ENCODE measurements at places on chromosomes 2 and 18.

GRCh38 chr2:168992026-168992425 is 39.1 kb downstream of the ABCB11 start:
- no peak for DNase-seq

- peak; percentile 92 for DNase-seq
These were observed 200.4 kb downstream of the INO80D start for GRCh38 chr2:205885492-205886099.

GRCh38 chr2:240210198-240210965 is 69.9 kb upstream of the OTOS start:
- DNase-seq, result no peak

DNA sequence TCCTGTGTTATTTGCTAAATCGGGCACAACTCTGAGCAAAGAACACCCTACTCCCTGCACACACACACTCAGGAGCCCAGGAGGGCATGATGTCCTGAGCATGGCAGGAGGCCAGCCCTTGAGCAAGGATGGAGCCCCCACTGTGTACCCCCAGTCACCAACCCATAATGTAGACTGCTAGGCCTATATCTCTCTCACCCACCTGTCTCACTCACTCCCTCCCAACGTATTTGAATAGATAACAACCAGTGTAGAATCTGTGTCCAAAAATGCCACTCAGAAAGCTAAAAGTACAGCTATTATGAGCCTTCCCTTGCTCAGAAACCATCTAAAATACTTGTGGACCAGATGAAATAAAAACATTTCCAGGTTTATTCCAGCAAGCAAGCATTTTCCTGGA is 29.3 kb downstream of the MERTK start:
- no peak for DNase-seq

GRCh38 chr2:35408320-35408719 is 947.3 kb upstream of the CRIM1 start:
- no peak for DNase-seq

GRCh38 chr2:13681936-13682335 is 950.6 kb upstream of the LRATD1 start:
- no peak for DNase-seq

- no peak for DNase-seq
These were observed 90.5 kb upstream of the MEX3C start for GRCh38 chr18:51287818-51288508.

GRCh38 chr2:219733746-219734145 is 106.3 kb downstream of the SLC4A3 start:
- DNase-seq, result no peak

DNA sequence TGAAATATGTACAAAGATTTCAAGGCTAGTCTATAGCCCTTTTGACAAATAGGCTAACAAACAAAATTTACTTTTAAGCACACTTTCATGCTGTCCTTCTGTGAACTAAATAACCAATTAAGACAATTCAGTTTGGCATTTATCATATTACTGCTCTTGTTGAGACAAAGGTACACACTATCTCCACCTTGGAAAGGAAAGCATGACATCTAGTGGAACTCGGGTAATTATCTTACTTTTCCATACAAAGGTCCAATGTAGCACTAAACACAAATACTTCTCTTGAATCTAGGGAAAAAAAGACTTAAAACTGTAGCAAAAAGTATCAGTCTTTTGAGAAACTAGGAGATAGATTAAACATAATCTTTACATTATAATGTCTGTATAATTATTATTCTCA is 125.0 kb upstream of the CD226 start:
- DNase-seq, result peak; percentile 20

DNA sequence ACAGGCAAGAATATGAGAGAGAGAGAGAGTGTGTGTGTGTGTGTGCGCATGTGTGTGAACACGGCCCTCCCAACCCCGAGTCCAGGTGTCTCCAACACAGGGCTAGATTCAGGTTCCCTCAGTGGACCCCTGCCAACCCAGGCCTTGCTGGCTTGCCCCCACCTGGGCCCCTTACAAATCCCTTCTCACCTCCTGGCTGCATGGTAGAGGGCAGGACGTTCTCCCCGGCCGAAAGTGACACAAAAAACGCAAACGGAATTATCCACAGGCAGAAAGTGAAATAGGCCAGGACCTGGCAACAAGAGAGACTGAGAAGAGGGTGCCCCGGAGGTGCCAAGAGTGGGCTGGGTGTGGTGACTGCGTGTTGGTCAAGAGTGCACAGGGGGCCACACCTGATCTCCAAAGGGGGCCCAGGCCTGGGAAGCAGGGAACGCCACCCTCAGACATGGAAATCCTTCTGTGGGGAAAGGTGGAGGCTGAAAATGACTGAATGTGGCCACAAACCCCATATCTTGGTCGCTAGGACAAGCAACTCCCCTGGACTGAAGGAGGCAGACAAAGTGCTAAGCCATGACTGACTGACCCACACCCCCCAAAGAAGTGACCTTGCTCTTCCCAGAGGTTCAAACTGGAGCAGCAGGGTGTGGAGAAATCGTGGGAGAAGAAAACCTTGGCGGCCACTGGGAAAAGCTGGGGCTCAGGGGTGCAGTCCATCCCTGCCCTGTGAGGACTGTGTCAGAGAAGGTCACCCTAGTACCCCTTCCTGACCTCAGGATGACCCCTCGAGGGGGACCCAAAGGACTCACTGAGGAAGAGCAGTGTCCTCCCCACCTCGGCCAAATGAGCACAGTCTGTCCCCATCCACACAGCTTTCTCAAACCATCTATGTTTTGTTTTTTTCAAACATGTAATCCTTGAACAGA is 5.7 kb downstream of the TEX261 start:
- DNase-seq, result no peak

GRCh38 chr2:172038604-172039003 is 38.9 kb downstream of the METAP1D start:
- no peak for DNase-seq

GRCh38 chr2:85907671-85908157 is 18.9 kb upstream of the ST3GAL5 start:
- no peak for DNase-seq

DNA sequence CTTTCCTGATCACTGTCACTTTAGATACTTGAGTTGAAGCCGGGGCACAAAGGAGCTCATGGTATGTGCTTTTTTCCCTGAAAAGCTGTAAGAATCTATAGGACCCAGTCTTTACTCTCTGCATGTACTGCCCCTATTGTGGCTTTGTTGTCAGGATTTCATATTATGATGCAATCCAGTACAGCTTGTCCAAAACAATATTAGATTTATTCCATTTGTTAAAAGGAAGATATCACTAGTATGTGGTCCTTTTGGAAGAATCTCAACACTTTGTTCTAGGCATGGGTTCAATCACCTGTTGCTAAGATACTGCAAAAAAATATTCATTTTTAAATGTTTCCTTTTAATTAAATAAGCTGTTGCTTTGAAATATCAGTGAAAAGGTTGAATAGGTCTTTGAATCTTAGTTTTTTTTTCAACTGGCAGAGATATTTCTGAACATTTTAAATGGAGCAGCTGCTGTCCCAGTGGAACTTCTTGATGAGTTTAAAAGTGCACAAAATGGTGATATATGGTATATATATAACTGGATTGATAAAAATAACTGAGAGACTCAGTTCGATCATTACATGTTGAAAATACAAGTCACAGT is 256.6 kb upstream of the NT5C1B start:
- no peak for DNase-seq

- DNase-seq, result peak; percentile 33
These were observed 43.2 kb upstream of the NOSTRIN start for GRCh38 chr2:168758970-168759820.

- peak; percentile 57 for DNase-seq
These were observed 11.3 kb upstream of the KCNF1 start for GRCh38 chr2:10900216-10901109.

DNA sequence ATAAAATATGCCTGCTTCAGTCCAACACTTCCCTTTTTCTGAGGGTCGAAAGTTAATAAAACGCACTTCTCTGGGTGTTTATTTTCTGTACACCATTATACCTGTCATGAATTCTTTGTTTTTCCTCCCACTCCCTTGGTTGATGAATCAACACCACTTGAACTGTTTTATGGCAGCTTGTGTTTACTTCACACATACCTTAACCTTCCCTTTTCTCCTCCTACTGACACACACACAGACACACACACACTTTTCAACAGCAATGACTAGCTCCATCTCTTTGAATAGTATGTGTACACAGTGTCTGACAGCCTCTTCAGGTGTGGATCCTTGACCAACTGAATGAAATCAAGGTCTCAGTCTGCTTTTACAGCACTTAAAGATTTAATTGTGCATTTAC is 91.3 kb downstream of the SATB2 start:
- no peak for DNase-seq

GRCh38 chr2:68936427-68936826 is 16.3 kb downstream of the GKN2 start:
- no peak for DNase-seq

- no peak for DNase-seq
These were observed 828 bp downstream of the DYNC1I2 start for GRCh38 chr2:171688129-171688465.

DNA sequence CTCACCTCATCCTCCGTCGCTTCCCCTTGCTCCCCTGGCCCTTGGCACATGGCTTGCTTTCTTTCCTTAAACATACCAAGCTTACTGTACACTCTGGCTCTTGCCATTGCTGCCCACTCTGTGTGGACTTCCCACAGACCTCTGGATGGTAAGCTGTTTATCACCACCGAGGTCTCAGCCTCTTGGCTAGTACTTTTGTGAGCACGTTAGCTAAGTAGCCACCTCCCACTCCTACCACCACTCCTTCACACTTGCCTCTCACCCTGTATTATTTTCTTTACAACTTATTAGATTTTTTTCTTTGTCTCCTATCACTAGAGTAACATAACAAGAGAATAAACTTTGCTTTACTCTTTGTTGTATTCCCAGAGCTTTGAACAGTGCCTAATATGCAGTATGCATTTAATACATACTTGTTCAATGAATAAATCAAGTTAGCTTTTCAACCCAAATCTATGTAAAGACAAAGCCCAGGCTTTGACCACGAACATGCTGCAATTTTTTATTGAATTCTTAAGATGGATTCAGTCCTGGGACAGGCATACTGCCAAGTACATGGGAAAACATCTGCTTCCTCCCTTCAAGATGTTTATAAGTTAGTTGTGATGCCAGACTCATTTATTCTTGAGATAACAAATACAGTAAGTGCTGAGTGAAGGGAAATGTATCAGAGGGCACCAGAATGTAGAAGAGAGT is 25.0 kb upstream of the MSGN1 start:
- DNase-seq, result no peak

DNA sequence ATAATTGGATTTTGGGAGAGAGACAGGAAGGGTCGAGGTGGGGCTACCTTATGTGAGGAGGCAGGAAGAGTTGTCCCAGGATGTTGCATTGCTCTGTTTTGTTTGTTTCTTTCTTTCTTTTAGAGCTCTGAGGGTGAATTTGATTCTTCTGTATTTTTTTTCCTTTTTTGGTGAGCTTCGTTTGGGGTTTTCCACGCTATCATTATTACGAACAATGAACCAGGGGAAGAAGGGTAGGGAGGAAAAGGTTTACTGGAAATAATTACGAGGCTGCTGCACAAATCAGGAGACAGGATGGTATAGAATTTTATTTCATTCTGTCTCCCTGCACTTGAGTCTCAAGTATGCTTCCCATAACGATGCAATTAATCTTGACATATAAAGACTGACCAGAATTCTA is 51.4 kb upstream of the ZNF516 start:
- no peak for DNase-seq

DNA sequence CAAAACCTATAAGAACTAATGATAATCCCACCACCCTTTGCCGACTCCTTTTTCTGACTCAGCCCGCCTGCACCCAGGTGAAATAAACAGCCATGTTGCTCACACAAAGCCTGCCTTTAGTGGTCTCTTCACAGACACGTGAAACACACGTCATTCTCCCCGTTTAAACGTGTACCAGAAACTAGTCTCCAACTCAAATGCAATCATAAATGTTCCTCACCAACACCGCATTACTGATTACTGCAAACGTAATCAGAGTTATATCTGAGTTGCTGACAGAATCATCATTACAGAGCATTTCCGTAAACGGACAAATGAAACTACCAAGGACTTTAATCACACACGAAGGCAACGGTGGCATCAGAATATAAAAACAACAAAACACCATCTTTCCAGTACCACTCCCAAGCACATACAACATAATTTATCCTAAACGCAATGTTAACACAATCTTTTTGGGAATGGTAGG is 1.9 kb downstream of the CLK1 start:
- DNase-seq, result peak; percentile 89

- DNase-seq, result no peak
These were observed 43.0 kb upstream of the ACKR3 start for GRCh38 chr2:236526455-236527158.

DNA sequence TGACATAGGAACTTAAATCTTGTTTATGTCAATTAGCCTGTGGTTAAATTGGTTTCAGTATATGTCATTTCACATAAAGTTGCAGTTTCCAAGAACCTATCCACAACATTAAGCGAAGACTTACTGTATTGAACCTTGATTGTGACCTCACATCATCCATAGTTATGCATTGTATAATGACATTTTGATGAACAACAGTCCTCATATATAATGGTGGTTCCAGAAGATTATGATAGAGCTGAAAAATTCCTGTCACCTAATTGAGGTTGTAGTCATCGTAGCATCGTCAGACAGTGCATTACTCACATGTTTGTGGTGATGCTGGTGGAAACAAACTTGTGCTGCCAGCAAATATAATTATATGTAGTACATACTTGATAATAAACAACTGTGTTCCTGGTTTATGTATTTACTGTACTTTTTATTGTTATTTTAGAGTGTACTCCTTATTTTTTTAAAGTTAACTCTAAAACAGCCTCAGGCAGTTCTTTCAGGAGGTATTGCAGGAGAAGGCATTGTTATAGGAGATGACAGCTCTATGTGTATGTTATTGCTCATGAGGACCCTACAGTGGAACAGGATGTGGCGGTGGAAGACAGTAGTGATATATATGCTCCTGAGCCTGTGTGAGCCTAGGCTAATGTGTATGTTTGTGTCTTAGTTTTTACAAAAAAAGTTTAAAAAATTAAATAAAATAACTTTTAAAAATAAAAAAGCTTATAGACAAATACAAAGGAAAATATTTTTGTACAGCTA is 56.6 kb downstream of the UBE2E3 start:
- DNase-seq, result no peak

DNA sequence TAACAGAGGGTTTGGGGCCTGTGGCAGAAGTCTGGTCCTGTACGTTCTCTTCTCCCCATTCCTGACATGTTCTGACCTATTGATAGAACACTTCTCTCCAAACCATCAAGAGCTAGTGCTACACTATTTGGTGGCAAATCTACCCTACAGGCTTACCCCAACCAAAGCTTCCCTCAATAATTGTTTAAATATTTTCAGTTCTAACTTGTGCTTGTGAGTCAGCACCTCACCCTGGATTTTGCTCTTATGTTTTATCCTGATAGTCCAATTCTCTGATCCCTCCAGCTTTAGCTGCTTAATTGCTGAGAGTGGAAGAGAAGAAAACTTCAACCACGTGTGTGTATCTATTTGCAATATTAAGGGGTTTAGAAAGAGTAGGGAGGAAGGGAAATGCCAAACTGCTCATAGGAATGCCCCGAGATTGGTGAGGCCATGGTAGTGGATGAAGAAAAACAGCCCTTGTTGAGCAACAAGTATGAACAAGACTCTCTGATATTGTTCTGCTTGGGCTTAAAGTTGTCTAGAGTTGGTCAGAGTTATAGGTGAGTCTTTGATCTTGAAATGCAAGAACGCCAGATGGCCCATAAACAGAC is 67.8 kb upstream of the PARD3B start:
- no peak for DNase-seq

GRCh38 chr2:32947076-32947483 is 327 bp downstream of the LTBP1 start:
- DNase-seq, result no peak

- DNase-seq, result no peak
These were observed 10.1 kb downstream of the RPL31 start for GRCh38 chr2:101012054-101012705.

GRCh38 chr18:35522130-35522959 is 24.6 kb upstream of the INO80C start:
- DNase-seq, result no peak
